RPMI8226 (cell line): ENCODE measurements at places on chromosomes 7 and 10.

- DNase-seq = no peak
Observed at GRCh38 chr7:25671111-25671510, 442.8 kb upstream of the NPVF start.

DNA sequence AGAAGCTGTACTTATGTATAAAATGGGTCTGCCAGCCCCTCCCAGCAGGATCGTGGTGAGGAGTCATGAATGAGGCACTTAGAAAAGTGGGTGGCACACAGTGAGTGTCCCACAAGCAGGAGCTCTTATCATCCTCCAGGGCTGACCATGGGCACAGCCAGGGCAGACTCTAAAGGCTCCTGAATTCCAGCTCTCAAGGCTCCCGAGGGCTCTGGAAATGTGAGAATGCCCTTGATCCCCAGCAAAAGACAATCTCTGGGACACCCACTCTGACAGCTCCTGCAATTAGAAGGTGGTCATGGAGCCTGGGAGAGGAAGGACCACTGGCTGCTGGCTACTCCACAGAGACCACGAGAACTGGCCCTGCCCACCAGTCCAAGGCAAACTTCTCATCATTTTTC, 1.6 kb downstream of the VSTM4 start:
- DNase-seq = no peak

DNA sequence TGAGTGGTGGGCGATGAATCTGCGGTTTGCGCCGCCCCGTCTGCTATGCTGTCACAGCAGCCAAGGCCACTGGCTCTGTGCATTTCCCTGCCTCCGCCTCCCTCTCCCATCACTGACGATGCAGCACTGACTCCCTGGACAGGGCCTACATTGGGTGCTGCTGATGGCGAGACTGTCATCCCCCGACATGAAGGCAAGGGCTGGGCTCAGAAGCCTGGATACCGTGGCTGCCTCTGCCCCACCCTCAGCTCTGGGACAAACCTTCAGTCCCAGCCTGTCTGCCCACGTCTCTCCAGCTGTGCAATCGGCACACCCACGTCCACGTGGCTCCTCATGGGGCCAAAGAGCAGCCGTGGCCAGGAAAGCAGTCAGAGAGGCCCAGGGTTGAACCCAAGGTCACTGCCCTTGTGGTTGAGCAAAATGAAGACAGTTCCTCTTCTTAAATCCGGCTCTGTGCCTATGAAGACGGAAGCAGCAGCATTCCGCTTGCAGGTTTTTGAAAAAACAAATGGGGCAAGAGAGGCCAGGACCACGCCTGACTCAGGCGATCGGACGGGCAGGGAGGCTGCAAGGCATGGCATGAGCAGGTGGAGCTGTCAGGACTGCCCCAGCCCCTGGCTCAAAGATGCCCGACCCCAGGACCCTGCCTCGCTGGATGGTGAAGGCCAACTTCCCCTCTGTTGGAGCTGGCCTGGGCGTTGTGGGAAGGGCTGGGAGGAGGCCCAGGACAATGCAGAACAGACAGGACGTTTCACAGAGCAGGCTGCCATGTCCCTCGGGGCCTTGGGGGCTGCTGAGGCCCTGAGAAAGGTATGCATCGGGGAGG, 517.5 kb downstream of the DNAJB6 start:
- peak; percentile 67 for DNase-seq

GRCh38 chr7:142152076-142152475, 40.6 kb downstream of the MGAM2 start:
- no peak for DNase-seq

- DNase-seq = no peak
Observed at GRCh38 chr10:70528741-70529362, 50.3 kb downstream of the PALD1 start.

DNA sequence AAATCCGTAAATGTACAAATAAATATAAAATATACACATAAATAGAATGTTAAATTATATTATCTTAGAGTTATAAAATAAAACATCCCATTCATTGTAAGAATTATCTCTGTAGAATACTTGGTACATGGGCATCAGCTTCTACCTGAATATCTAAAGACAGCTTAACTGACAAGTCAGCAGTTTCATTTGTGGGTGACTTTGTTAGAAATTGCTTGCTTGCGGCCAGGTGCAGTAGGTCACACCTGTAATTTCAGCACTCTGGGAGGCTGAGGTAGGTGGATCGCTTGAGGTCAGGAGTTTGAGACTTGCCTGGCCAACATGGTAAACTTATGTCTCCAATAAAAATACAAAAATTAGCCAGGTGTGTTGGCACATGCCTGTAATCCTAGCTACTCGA, 14.6 kb downstream of the PCGF6 start:
- peak; percentile 78 for DNase-seq

- DNase-seq = no peak
Observed at GRCh38 chr10:71998840-71999194, 34.6 kb downstream of the CHST3 start.

- DNase-seq = no peak
Observed at GRCh38 chr7:27670177-27670576, 7.5 kb upstream of the HIBADH start.

GRCh38 chr7:20170633-20171032, 46.6 kb downstream of the MACC1 start:
- DNase-seq = no peak

GRCh38 chr7:18064242-18064838, 36.7 kb upstream of the PRPS1L1 start:
- DNase-seq = peak; percentile 16

GRCh38 chr10:61836888-61837754, 64.4 kb upstream of the ARID5B start:
- DNase-seq = no peak

DNA sequence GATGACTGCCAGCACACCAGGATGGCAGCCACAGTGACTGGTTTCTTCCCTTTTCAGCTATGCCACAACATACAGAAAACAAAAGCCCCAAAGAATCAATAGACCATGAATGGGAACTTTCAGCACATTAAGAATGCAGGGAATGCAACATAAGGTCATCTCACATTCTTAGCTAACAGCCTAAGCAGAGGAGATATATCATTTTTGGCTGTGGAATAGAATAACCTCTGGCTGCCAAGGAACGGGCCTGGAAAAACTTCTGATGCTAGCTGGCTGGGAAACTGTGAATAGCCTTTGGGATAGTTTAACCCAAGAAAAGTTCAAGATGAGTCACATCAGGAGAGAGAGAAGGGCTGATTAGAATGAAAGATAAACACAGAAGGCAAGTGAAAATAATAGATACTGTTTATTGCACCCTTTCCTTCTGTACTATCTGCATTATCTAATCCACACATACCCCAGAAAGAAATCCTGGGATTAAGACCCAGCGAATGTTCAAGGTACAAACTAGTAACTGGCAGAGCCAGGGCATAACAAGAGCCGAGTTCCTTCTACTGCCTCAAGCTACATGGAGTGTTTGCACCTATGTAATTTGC, 169.2 kb downstream of the SEMA3A start:
- no peak for DNase-seq

- DNase-seq = no peak
Observed at GRCh38 chr7:33764752-33765451, 140.4 kb upstream of the BMPER start.

DNA sequence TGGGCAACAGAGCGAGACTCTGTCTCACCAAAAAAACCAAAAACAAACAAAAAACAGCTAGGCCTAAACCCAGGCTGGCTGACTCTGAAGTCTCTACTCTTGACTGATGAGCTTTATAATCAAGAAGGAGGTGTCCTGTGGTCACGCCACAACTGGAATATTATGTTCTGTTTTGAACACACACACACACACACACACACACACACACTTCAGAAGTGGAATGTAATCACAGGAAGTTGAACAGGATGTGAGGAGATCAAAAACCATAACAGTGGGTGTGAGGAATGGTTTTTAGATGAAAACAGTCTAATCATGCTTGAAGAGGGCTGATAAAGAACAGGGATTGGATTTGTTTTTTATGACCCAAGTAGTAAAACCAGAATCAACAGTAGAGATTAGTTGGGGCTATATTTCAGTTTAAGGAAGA, 51.1 kb upstream of the IL6 start:
- DNase-seq = no peak

GRCh38 chr7:24858108-24858977, 101.1 kb upstream of the GSDME start:
- no peak for DNase-seq

DNA sequence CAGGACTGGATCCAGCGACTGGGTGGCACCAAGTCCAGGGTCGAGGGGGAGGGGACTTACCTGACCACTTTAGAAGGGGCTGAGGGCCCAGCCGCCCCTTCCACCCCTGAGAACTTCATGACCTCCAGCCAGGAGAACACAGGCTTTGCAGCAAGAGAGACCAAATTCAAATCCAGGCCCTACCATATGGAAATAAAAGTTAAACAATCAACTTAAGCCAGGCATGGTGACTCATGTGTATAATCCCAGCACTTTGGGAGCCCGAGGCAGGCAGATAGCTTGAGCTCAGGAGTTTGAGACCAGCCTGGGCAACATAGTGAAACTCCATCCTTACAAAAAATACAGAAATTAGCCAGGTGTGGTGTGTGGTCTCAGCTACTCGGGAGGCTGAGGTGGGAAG, 61.9 kb downstream of the COL13A1 start:
- no peak for DNase-seq

GRCh38 chr7:85185424-85186082, 1.3 kb downstream of the SEMA3D start:
- no peak for DNase-seq

- DNase-seq = no peak
Observed at GRCh38 chr10:28733245-28733644, 55.9 kb downstream of the BAMBI start.

DNA sequence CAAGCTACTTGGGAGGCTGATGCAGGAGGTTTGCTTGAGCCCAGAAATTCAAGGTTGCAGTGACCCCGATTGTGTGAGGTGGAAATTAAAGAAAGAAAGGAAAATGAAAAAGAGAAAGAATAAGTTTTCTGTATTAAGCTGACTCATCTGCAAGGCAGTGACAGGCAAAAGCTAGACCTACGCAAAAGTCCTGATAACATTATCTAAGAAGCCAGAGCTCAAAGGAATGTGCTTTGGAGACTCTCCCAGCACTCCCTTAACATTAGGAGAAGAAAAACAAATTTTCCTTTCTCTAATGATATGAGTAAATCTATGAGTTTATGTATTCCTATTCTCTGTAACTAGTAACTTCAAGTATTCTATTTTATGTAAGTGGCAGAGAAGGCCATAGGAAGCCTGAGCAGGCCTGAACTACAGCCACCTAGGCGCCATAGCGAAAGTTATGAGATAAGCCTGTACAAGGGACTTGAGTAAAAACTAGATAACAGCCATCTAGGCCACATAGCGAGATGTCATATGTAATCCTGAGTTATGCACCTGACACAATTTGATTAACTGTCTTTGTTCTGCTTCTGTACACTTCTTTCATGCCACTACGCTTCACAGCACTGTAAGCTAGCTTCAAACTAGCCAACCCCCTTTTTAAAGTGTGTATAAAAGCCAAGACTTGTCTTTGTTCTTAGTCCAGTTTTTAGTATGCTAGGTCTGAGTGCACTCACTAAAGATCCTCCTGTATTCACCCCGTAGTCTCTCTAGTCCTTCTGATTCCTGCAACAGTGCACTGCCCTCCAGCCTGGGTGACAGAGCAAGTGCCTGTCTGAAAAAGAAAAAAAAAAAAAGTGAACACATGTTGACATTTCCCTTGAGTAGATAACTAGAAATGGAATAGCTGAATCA, 9.4 kb upstream of the ZWINT start:
- DNase-seq = peak; percentile 7

- DNase-seq = no peak
Observed at GRCh38 chr10:18424200-18424599, 227.2 kb downstream of the NSUN6 start.

DNA sequence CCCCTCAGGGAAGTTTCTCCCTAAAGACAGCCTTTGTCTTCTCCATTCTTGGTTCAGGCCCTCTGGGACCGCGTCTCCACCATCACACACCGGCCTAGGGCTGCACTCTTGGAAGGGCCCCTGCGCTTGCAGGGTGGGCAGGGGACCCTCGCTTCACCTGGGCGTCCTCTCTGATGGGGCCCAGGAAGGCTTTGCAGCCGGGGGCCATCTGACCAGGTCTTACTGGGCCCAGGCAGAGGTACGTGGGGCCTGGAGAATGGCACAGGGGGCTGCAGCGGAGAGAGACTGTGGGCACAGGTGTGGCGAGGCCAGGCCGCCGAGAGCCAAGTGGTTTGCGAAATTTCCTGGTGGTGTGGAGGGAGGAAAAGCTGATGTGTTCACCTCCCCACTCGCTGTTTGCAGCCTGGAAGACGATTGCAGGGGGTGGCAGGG, 44.4 kb downstream of the ALOX5 start:
- no peak for DNase-seq

- no peak for DNase-seq
Observed at GRCh38 chr10:7405637-7406036, 5.2 kb downstream of the SFMBT2 start.

GRCh38 chr7:133139350-133139749, 57.5 kb upstream of the CHCHD3 start:
- DNase-seq = peak; percentile 14

DNA sequence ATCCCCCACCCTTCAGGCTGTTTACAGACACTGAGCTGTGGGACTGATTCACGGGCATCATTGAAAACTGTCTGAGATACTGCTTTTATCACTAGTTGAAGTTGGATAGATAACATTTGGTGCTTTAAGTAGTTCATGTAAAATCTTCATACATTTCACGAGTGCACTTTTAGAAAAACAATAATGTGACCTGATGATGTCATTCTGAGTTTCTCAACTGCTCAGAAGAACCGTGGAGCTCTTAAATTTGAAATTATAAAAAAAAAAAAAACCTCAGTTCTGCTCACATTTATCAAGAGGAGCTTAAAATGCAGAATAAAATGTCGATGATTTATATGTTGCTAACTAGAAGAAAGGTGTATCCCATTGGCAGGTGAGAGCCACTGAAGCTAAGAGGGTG, 81.5 kb downstream of the GALNT11 start:
- DNase-seq = no peak

DNA sequence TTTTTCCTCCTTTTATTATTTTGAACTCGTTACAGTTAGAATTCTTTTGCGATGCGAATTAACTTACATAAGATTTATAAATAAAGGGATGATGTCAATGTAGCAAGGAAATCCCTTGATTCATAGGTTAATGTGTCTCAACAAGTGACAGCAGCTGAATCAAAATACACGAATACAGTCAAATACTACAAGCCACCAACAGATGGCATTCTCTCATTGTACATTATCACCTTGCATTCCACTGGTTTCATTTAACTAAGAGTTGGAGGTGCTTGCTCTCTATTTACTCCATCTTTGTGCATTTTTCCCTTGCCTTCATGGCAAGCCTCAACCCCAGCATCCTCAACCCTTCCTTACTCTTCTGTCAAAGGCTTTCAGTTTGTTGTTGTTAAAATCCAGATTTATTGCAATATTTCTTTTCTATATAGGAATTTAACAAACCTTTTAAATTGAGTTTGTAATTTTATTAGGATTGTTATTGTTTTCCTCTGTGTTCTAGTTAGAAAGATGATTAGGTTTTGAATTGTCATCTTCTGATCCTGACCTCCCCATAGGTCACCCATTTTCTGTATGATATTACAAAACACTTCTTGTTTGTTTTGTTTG, 78.3 kb downstream of the SLC25A40 start:
- DNase-seq = peak; percentile 56
